Glomerular endothelial cell (primary cell): ENCODE measurements at places on chromosomes 11 and 22. TPM values are rescaled to one million over a fixed set of nuclear protein-coding genes. Genes with fewer than 3 reads are reported as not detected.

DNA sequence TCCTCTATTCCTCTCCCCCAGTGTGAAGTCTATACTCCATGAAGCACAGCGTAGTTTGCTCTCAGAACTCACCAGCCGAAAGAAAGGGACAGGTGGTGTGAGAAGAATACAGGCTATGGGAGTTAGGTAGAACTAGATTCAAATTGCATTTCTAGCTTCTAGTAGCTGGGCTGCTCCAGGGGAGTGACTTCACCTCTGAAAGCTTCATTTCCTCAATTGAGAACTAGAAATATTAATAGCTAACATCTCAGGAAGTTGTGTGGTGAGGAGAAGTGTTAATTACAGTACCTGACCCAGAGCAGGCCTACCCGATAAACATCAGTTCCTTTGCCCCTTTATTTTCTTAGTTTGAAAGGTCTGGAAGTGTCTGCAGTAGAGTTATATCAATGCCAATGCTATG lies 484.7 kb upstream of the TENM4 start:
- DNase-seq = no peak

- no peak for DNase-seq
These were observed 11.3 kb downstream of the MYBPC3 start for GRCh38 chr11:47340980-47341775.

- no peak for DNase-seq
These were observed 16.1 kb downstream of the TRIM22 start for GRCh38 chr11:5705688-5706087.

GRCh38 chr11:36228689-36229088 lies 60.5 kb downstream of the COMMD9 start:
- DNase-seq = no peak

DNA sequence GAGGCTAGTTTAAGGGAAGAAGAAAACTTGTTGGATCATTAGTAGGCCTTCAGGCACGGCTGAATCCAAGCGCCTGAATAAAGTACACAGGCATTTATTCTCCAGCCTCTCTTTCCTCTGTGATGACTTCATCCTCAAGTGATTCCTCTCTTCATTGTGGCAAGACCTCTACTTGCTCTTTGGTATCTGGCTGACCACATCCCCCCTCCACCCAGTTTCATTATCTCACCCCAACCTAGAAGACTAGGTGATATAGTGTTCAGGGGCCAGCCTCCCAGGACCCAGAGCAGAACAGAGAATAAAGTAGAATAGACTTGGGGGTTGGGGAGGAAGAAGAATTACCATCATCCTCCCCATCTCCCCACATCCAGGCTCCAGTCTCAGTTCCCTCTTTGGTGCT lies 189.3 kb downstream of the MIAT start:
- DNase-seq = no peak

GRCh38 chr11:94125407-94126115 lies 3.1 kb upstream of the PANX1 start:
- DNase-seq = no peak

- DNase-seq = no peak
These were observed 109.3 kb upstream of the SERPIND1 start for GRCh38 chr22:20664594-20664959.

DNA sequence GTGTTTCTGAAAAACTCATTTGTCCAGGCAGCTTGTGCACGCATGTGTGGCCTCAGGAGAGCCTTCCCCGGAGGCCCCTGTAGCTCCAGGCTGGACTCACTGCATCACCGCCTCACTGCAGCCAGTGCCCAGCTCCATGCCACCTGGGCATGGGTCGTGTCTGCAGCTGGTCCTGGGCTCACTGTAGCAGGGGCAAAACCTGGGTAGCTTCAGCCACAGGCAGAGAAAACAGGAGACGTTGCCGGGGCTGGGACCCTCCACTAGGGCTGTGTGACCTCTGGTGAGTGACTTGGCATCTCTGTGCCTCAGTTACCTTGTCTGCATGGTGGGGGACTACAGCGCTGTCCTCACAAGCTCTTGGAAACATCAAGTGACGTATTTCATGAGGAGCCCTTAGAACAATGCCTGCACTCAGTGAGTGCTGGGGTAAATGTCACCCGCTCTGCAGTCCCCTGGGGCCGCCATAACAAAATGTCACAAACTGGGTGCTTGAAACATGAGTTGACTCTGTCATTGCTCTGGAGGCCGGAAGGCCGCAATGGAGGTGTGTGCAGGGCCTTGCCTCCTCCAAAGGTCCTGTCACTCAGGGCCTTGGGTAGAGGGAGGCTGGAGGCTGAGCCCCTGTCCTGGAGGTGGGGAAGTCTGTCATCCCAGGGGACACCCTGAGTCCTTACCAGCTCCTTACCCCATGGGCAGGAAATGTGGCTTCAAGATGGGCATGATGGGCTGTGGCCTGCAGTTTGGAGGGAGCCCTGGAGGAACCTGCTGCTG lies 488.7 kb downstream of the TBC1D22A start:
- DNase-seq = no peak

GRCh38 chr22:25840167-25840566 lies 98.2 kb downstream of the MYO18B start:
- no peak for DNase-seq

DNA sequence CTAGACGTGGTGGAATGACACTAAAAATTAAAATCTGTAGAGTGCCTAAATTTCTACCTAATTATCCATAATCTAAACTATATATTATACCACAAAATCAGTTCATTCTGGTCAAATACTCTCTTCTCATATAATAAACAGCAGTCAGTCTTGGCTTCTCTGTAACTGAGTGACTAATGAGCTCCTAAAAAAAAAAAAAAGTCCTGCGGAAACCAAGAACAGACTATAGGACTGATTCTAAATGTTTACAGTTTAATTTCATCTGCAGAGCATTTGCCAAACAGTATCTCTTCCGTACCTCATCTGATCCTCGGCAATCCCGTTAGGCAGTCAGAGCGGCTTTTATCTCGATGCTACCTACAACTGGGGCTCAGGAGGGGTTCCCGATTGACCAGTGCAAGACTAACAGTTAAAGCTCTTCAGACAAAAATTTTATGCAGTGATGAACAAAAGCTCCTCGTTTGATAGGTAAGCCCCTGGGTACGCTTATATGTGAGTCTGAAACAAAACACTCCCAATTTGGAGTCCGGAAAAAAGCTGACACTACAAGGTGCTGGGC lies 686 bp downstream of the KIF18A start:
- no peak for DNase-seq

DNA sequence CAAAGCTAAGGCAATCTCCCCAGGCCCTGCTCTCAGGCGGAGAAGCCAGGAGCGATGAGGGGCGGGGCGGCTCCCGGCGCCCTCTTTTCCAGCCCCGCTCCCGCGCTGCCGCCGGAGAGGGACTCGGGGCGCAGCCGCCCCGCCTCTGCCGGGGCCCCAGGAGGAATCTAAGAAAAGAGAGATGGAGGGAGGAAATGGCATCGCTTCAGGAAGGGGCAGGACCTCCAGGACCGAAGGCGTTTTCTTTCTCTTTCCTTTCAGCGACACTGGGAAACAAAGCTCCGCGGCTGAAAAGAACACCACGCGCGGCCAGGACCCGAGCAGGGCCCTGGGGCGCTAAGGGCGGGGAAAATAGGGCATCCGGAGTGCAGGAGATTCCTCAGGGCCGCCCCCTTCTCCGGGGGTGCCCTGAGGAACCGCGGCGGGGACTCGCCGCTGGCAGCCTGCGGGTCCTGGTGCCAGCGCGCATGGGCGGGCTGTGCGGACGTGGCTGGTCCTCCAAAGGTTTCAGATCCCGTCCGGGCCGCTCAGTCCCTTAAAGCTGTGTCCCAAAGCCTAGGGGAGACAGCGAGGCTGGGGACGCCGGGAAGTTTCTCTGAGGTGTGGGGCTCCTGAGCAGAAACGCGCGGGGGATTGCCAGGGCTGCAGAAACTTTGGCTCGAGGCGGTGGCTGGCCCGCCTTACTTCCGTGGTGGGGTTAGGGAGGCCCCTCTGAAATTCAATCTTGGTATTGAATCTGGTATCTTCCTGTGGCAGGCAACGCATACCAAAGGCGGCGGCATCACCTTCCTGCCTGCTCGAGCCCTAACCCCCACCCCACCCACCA lies 2.8 kb upstream of the BSX start:
- no peak for DNase-seq

DNA sequence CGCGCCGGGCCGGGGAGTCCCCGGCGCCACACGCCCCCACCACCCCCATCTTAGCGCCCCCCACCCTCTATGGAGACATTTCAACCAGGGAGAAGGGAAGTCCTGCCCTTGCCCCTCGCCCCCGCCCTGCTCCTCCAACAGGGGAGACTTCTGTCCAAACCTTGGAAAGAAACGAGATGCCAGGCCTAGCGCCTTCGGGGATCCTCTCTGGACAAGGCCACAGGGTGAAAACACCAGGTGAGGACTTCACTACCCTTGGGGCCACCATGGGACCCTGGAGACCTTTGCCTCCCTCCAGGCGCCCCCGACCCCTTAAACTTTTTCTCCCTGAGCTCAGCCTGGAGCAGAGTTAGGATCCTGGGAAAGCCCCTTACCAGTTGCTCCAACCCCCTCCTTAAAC lies 11.6 kb upstream of the NPAS4 start:
- no peak for DNase-seq

- no peak for DNase-seq
These were observed 39.0 kb upstream of the MMP20 start for GRCh38 chr11:102664001-102664752.

GRCh38 chr22:46381142-46381541 lies 45.6 kb downstream of the TRMU start:
- DNase-seq = no peak

DNA sequence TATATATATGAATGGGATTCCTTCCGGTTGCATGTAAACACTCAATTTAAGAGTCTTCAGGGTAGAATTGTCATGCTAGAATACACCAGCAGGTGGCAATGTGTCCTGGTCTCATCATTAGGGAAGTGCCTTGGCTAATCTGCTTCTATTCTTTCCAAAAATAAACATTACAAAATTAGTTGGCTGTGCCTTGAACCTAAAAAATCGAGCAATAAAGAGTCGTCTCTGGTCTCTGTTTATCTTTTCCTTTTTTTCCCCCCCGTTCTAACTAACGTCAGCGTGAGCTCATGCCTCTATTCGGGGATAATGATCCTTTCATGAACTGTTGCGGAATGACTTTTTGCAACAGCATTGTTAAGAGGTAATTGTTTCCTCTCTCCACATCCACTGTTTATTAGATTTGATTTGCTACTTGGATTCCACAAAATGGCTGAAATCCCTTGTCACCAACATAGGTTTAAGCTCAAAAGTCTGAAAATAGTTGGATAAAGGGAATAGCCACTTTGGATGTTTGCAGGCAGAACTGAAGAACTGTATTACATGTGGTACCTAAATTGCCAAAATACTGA lies 1.2 kb upstream of the ARHGEF12 start:
- DNase-seq = peak; percentile 78

- DNase-seq = peak; percentile 14
These were observed 20.2 kb downstream of the LIF start for GRCh38 chr22:30226192-30226832.

DNA sequence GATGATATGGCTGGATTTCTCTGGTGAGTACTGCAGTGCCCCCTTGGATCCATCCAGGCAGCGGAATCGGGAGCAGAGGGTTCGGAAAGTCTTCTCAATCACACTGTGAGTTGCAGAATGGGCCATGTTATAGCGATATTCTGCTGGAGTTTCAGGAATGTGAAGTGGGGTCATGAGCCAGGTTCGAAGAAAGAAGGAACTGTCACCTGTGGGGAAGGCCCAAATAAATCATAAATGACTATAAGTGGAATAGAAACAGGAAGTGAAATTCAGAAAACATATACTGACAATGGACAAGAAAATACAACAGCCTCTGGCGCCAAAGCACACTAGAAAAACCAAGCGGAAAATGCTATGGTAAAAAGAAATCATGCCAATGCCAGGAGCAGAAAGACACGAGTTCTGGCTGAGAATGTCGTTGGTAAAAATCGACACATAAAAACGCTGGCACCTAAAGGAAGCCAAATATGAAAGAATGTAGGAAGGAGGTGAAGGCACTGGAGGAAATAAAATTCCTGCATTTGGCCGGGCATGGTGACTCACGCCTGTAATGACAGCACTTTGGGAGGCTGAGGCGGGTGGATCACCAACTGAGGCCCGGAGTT lies 10.0 kb upstream of the AMBRA1 start:
- no peak for DNase-seq

- DNase-seq = no peak
These were observed 13.7 kb downstream of the NUP98 start for GRCh38 chr11:3783611-3784010.

DNA sequence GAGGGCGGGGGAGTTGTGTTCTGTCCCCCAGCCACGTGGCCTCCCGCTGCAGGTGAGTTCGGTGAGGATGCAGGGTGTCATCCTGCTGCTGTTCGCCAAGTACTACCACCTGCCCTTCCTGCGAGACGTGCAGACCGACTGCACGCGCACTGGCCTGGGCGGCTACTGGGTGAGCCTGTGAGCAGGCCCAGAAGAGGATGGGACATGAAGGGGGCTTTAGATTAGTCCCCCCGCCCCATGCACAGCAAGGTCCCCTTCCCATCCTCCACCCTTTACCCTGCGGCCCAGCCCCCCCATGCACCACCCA lies 4.1 kb downstream of the INPP5J start:
- no peak for DNase-seq

- no peak for DNase-seq
These were observed 2211.5 kb upstream of the RAG2 start for GRCh38 chr11:38809521-38809920.

DNA sequence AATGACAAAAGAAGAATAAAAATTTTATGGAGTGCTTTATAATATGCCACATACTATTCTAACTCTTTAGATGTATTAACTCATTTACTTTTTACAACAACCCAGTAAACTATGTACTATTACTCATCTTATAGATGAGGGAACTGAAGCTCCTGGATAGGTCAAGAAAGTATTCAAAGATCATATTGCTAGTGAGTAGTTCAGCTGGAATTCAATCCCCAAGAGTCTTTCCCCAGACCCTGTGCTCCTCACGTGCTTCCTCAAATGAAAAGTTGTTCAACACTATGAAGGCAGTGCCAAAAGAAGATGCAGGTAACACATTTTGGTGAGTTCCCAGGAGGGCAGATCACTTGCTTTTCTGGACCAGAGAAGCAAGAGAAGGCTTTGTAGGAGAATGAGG lies 46.8 kb downstream of the BTG4 start:
- no peak for DNase-seq

DNA sequence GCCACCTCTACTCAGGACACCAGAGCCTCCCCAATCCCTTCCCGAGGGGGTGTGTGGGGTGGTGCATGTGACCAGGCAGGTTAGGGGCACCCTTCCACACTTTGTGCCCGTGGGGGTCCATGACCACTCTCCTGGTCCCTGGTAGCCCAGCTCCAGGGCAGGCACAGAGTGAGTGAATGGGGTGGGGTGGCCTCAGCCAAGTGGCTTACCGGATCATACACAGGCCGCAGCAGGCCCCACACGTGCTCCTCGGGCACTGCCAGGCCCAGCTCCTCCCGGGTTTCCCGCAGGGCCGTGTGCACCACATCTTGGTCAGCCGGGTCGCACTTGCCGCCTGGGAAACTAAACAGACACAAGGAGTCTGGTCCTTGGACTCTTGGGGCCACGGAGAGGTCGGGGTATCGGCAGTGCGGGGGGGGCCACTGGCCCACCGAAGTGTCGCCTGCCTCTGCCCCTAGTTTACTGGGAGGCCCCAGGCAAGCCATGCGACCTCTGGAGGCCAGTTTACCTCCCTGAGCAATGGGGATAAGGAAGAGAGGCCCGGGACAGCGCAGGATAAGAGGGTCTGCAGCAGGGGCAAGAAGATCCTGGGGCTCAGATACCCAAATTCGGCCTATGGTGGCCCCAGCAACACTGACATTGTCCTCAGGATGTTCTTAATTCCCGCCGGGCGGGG lies 889 bp downstream of the NUDT8 start:
- DNase-seq = no peak

Gene ZDHHC5
- 54.7 and 71.3 TPM in 2 replicates for total RNA-seq

Gene TSGA10IP
- not detected in 2 replicates for total RNA-seq

Gene NEU3
- 5.3 and 8.9 TPM in 2 replicates for total RNA-seq

Gene RGL4
- total RNA-seq = not detected in 2 replicates

Gene DRICH1
- total RNA-seq = not detected in 2 replicates
